Esophagus muscularis mucosa (tissue), 4 donors: ENCODE measurements at places on chromosomes 12 and 14. TPM values are rescaled to one million over a fixed set of nuclear protein-coding genes. Genes with fewer than 3 reads are reported as not detected.

DNA sequence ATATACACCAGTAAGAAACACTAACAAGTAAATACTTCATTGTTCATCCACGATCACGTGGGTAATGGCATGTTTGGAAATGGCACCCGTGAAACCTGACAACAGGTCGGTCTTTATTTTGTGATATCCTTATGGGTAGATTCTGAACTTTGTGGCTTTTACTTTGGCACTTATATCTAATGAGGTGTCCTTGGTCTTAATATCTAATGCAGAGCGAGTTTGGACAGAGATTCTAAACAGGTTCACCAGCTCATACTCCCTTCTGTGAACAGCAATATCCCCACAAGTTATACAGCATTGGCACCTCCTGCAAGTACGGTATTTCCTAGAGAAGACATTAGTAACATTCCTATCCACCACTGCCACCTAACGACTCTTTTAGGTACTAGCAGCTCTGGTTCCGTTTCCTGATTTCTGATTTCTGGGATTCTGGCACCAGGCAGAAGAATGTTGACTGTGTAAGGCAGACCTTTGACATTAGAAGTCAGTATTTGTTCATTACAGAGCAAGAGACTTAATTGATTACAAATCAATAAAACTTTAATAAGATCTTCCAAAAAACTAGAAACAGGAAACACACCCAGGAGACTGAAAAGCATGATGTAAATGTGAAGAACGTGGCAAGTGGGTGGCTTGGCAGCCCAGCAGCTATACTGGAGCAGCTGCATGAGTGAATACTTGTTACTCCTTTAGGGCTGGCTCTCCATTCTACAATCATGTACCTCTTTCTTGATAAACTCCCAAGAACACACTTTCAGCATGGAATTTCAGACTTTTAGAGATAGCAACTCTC is 2.5 kb downstream of the ANG start:
- no peak for DNase-seq

- no peak for DNase-seq
These were observed 3.7 kb downstream of the USP44 start for GRCh38 chr12:95547522-95548055.

DNA sequence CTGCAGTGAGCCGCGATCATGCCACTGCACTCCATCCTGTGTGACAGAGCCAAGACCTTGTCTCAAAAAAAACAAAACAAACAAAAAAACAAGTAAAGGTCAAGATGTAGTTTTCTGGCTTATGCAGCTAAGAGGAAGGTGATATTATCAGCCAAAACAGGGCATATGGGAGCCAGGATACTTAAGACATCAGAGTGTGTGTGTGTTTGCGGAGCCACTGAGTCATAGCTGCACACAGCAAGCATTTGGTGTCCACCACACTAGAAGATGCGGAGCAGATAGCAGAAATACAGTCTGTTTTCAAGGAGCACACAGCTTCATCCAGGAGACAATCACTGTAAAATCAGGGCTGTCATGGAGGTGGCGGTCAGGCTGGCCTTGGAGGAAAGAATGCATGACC is 72.6 kb upstream of the REP15 start:
- no peak for DNase-seq

- no peak for DNase-seq
These were observed 653 bp downstream of the PA2G4 start for GRCh38 chr12:56104815-56105608.

DNA sequence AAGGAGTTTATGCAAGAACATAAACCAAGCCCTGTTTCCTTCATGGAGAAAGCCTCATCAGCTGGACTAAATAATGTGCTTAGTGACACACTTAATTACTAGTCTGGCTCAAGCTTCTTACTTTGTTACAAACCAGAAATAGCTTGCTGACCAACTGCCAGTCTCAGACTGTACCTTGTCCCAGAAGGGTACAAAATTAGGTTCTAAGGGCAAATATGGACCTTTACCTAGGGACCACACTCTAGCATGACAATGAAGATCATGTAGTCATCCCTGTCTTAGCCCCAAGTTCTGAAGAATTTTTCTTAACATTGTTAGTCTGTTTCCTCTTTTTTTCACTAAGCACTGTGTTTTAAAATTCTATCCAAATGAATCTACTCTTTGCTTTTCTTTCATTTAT is 2.2 kb downstream of the AMN1 start:
- DNase-seq, result no peak

DNA sequence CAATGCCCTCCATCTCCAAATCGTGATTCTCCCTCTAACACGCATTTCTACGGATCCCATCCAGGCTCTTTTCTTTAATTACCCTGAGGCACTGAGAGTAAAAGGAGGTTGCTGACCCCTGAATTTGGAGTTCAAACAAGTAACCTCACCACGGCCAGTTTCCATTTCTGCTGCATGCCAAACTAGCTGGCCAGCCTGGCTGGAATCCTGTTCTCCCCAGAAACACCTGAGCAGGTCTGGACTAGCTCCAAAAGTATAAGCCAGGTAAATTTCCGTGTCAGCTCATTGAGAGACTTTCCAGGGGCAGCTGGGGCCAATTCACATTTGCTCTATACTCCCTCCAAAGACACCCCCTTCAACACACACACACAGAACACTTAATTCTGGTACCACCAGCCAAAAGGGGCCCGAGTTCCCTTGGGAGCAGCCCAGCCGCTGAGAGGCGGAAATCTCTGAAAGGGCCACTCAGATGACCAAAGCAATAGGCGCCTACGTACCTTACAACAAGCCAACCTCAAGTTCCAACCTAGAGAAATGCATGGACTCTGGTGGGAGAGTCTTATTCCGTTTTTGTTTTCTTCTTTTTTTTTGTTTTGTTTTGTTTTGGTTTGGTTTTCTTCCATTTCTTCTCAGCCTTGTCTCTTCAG is 131.4 kb downstream of the NDUFA12 start:
- DNase-seq, result peak; percentile 72

GRCh38 chr14:94269156-94269555 is 23.9 kb downstream of the SERPINA10 start:
- DNase-seq, result no peak

GRCh38 chr12:106045251-106045674 is 93.5 kb downstream of the NUAK1 start:
- DNase-seq, result peak; percentile 34

DNA sequence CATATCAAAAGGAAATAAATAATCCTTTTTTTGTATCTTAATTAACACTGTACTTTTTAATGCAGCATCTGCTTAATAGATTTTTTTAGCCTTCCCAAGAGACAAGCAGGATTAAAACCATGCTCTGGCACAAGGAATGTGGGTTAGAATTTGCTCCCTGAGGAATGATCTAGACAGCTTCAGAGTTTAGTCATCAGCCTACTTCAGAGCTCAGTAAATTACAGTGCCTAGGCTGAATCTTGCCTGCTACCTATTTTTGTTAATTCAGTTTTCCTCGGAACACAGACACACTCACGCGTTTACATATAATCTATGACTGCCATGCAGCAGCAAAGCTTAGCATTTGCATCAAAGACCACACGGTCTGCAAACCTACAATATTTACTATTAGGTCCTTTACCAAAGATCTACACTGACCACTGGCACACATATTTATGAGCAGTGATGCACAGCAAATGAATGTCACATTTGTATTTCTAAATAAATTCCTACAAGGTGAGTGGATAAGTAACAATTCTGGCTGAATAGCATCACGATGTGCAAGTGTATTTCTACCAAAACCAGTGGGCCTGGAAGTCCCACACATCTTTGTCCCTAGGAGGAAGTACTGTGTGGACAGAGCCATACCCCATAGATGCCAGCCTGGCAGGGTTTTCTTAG is 309.8 kb upstream of the TMEM132C start:
- DNase-seq, result no peak

DNA sequence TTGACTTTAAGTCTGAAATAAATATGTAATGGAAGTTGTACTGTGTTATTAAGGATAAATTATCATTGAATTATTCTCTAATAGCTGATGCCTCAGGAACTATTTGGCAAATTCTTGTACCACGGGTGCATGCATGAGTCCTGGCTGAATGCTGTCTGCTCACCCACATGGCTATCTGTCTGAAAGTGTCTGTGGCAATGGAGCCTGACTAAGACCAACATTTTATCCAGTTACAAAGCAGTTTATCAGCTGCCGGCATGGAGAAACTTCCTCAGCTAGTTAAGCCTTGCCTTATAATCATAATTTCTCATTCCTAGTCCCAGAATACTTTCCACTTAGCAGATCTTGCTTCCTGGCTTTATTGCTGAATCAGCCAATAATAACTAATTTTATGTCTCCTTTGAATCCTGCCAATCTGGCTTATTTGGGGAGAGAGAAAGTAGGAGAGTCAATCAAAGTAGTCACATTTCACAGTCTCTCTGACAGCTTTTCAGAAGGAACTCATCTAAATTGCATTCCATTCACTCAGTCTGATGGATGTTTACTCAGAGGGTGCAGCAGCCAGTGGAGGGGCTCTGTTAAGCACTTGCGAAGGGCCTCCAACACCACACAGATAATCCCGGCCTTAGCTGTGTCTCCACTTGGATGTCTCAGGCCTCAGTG is 280.6 kb upstream of the CLEC14A start:
- DNase-seq, result no peak

GRCh38 chr14:104218361-104219180 is 80.2 kb downstream of the KIF26A start:
- no peak for DNase-seq

DNA sequence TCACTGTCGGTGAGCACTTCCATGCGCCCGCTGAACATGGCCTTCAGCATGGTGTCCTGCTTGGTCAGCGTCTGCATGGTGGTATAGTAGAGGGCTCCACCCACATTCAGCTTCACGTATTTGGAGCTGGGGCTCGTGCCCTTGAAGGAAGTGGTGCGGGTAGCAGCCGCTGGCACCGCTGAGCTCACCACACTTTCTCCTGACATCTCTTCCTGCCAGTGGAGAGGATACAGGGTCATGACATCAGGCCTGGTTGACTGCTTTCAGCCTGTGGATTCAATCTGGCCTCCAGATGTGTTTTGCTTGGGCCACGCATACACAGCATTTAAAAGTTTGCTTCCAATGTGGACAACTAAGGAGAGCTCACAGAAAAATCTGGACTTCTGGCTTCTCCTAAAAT is 7.6 kb downstream of the KCTD10 start:
- DNase-seq, result no peak

- DNase-seq, result peak; percentile 92
These were observed 37.3 kb upstream of the ATXN2 start for GRCh38 chr12:111636209-111636945.

- no peak for DNase-seq
These were observed 27.1 kb downstream of the VWF start for GRCh38 chr12:6097411-6097810.

Gene MYH6
- under 0.01 TPM for total RNA-seq

Gene MYRFL
- total RNA-seq, result not detected

Gene GYS2
- not detected for total RNA-seq

Gene VDR
- total RNA-seq, result 2.5 TPM

Gene SLC5A8
- not detected for total RNA-seq

Gene TRMT5
- total RNA-seq, result 8.6 TPM

Gene PIWIL1
- total RNA-seq, result not detected

Gene FKBP4
- 42.3 TPM for total RNA-seq

Gene SYT1
- 4.5 TPM for total RNA-seq
